ENCODE measurements at places on chromosomes 5 and 9.

- no peak for DNase-seq
These were observed 372.3 kb upstream of the CDH18 start for GRCh38 chr5:20360263-20360662.

DNA sequence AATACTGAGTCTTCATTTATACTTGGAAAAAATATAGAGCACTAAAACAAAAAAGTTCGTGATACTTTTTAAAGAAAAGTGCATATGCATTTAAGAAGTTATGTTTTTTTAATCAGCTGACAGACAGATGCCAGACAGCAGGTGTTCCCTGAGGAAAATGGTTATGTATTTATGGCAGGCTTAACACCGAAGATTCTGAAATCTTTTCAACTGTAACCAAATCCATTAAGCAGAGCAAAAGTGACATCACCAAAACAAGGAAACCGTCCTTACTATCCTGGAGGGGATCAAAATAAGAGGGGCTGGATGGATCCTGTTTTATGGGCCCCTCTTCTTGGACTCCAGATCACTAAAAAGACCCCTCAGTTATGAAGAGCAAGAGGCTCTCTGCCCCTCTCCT, 404.9 kb upstream of the ADAMTS16 start:
- DNase-seq, result no peak

GRCh38 chr9:10678010-10678409, 65.2 kb upstream of the PTPRD start:
- DNase-seq, result no peak

GRCh38 chr9:98057138-98057799, 737 bp downstream of the NANS start:
- DNase-seq, result no peak

DNA sequence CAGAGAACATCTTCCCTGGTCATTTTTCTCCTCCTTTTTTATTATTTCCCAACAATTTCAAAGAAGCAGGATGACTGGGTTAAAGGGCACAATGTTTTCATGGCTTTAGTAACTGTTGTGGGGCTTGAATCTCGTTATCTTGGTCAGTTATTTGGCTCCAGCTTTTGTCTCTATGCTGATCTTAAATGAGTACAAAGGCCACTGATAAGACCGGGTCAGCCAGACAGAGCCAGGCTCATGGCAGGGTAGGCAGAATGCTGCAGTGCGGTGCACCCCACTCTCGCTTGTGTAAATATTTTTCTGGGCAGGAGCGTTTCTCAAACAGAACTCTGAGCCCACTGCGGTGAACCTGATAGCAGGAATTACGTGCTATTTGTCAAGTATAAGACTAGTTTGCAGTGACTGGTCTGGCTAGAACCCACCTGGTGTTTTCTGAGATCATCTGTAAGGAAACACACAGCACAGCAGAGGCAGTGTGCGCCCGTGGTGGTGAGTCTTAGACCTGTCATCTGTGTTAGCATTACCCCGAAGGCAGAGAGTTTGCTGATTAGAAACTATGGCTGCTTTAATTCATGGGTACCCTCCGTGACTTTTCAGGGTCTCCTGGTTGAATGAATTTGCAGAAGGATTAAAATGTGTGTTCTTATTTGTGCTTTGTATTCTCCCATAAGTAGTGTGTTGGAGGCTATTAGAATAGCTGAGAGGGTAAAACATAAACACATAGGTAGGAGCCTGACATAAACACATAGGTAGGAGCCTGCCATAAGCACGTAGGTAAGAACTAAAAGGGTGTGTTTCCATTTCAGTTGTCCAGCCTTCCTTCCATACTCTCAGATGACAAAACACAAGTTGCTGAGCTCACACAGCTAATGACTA, 158.6 kb upstream of the DMRT1 start:
- no peak for DNase-seq

DNA sequence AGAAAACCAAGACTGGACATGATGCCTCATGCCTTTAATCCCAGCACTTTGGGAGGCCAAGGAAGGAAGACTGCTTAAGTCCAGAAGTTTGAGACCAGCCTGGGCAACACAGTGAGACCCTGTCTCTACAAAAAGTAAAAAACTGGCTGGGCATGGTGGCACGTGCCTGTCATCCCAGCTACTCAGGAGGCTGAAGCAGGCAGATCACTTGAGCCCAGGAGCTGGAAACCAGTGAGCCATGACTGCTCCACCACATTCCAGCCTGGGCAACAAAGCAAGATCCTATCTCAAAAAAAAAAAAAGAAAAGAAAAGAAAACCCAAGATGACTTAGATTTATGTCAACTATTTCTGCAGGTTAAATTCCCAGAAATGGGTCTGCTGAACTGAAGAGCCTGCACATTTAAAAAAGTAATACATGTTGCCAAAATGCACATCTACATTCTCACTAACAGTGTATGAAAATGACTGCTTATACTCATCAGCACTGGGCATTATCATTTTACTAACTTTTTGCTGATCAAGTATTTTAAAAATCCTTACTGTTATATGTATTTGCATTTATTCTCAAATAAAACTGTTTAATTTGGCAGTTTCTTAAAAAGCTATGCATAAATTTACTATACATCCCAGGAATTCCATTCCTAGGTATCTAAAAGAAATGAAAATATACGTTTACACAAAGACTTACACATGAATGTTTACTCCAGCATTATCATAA, 14.3 kb downstream of the ERMP1 start:
- peak; percentile 75 for DNase-seq

- DNase-seq, result no peak
These were observed 98.2 kb upstream of the RASA1 start for GRCh38 chr5:87169300-87169991.

DNA sequence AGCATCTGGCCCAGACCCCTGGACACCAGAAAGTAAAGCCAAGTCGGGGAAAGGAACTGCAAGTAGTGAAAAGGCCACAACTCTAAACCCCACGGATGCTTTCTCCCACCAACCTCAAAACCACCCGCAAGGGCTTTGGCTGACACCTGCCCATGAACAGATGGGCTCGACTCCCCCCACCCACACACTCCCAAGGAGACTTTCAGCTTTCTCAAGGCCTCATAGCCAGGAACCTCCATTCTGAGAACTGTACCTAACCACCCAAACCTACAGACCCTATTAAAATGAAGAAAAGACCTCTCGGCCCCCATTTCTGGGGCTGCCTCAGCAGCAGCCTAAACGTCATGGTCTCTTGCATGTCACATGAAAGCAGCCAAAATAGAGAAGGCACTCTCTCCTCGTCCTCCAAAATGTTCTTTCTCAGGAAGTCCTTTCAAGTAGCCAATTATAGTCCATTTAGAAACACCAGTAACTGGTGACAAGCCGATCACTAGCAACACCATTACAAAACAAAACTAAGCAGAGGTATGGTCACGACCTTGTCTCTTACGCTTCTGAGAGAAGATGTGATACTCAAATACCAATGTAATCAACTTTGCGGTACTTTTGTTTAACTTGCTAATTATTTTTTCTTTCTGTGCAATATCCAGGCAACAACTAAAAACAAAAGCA, 2.9 kb downstream of the B4GALT1 start:
- DNase-seq, result peak; percentile 43

GRCh38 chr5:11903614-11904264, 507 bp downstream of the CTNND2 start:
- peak; percentile 61 for DNase-seq

DNA sequence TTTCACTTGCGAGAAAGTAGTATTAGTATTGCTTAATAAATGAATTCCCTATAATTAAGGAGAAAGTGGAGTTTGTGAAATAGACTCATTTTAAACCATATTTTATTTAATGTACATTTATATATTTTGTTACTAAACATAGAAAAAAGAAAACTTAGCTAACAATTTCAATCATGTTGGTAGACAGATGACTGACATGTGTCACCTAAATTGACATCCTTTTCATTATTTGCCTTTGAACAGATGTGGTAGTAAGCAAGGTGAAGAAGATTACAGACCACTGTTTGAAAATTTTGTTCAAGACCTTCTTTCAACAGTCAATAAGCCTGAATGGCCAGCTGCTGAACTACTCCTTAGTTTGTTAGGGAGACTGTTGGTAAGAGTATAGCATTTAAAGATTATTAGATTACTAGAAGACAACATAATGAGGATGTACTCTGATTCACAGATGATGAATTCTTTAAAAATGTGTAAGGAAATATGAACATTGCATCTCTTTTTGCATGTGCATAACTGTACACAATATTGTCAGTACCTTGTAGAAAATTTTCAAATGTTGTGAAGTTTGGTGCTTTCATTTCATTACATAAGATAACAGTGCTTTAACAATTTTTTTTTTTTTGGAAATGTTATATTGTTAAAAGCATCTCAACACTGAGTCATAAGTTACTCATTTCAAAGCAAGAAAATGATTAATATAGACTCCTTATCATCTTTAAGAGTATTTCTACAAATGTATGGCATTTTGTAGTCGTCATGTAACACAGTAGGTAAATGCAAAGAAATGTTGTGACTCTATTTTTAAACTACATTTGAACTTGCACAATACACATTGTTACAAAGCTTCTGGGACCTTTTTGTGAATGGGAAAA, 139.5 kb downstream of the NIPBL start:
- DNase-seq, result peak; percentile 67

DNA sequence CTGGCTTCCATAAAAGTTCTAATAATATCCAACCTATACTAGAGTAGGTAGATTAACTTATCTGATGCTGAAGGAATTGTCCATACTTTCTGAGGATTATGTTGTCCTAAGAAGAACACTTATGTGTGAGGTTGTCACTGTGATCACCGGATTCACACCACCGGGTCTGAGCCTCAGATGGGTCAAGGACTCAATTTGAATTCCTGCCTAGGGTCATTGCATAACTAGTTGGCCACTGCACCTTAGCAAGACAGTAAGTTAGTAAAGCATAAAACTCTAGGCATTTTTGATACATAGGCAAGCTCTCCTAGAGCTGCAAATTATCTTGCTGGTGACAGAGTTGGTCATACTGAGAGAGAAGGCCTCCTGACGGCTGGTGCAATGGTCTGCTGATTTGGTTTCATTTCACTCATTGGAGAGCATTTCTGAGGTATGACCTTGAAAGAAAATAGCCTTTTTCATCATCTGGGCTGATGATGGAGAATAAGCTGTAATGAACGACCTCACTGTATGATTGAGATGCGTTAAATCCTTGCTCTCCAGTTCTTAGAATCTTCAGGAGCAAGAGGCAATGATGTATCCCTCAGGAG, 72.0 kb upstream of the CKMT2 start:
- DNase-seq, result no peak

DNA sequence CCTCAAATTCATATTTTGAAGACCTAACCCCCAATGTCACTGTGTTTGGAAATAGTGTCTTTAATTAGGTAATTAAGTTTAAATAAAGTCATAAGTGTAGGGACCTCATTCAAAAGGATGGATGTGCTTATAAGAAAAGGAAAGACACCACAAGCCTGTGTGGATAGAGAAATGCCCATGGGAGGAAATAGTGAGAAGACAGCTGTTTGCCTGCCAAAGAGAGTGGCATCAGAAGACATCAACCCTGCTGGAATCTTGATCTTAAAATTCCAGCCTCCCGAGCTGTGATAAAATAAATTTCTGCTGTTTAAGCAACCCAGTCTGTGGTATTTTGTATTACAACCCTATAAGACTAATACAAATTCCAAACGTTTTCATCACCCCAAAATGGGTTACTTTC, 1867.9 kb upstream of the NUDT12 start:
- DNase-seq, result no peak

GRCh38 chr5:54702470-54702869, 184.9 kb downstream of the SNX18 start:
- DNase-seq, result no peak

- peak; percentile 33 for DNase-seq
These were observed 720 bp downstream of the NADK2 start for GRCh38 chr5:36240779-36241630.

GRCh38 chr5:150860246-150860821, 14.0 kb downstream of the IRGM start:
- no peak for DNase-seq

- no peak for DNase-seq
These were observed 58.5 kb downstream of the MAT2B start for GRCh38 chr5:163563880-163564279.

DNA sequence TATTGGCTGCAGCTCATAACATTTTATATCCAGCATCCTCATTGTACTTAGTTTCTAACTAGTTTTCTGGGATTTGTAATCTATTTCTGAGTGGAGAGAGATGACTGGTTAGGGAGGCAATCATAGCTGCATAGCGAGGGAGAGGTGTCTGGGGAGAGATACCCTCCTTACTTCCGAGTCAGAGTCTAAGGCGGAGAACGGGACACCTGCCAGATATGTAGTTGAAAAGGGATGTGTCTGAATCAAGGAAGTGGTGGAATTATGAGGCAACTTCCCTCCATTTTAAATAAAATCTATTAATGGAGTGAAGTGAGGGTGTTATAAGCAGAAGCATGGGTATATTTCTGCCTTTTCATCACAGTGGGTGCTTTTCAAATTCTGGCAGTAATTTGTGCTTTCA, 126.5 kb downstream of the MAST4 start:
- no peak for DNase-seq

DNA sequence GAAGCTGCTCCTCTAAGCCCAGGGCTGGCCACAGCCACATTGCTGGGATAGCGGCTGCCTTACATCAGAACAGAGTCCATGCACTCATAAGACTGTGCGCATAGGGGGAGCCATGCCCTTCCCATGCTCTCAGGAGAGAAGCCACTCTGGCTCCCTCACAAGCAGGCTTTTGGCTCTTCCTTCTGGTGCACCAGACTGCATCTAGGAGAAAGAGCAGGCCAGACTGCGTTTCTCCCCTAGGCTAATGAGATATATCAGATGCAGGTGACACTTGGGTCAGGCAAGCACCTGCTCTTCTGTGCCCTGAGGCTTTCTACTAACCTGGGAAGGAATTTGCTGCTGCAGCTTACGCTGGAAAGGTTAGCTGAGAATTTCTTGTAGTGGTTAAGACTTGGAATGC, 43.2 kb upstream of the BRINP1 start:
- DNase-seq, result peak; percentile 69

DNA sequence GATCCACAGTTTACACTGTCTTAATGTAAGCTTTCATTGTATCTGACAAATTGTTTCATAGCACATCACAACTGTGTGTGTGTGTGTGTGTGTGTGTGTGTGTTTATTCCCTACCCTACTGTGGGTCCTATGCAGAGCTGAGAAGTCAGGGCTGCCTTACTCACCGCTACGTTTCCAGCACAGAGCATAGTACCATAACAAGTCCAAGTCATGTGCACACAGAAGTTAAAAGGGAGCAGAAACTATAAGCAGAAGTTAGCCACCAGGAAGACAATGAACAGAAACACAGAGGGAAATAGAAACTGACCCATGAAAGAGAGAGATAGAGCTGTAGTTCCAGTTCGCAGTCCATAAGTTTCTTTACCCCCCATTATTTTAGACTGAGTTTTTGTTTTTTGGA, 38.2 kb upstream of the DMXL1 start:
- DNase-seq, result no peak

DNA sequence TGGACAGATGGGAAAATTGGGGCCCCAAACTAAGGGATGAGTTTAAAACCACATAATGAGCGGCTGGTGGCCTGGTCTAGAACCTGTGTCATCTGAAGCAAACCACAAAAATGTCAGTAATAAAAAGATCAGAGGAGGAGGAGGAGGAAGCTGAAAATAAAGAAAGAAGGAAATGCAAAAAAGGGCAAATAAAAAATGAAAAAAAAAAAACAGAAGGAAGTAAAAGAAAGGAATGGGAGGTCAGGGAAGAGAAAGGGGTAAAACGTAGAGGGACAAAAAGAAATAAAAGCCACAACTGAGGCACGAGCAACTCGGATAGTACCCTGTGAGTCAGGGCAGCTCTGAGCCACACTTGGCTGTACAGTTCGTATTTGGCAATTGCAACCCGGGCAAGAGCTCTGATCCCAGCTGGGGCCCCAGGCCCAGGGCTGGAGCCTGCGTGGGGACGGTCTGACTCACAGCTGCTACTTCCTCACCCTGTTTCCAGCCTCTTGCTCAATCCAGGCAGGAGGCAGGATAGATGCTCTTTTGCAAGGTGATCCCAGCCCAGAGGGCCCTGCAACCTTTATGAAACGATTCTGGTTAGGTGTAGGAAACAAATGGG, 137.9 kb upstream of the TRIM32 start:
- DNase-seq, result peak; percentile 77

Data from trophoblast cell (in vitro differentiated cells and primary cell).